Activated T-helper 17 cell treated with anti-CD3 and anti-CD28 coated beads, Interleukin-2, amount 50 U/mL, for 72 hours (primary cell): ENCODE measurements at places on chromosomes 16 and 17. TPM values are rescaled to one million over a fixed set of nuclear protein-coding genes. Genes with fewer than 3 reads are reported as not detected.

The BTBD17 gene
- total RNA-seq = not detected

The IL32 gene
- total RNA-seq = 3,666 TPM

The C17orf78 gene
- total RNA-seq = not detected

The ZG16 gene
- total RNA-seq = not detected

GRCh38 chr17:82837586-82838320 lies 2.1 kb downstream of the ZNF750 start:
- ATAC-seq = no peak

GRCh38 chr17:40841246-40841645 lies 18.8 kb upstream of the KRT10 start:
- no peak for ATAC-seq

DNA sequence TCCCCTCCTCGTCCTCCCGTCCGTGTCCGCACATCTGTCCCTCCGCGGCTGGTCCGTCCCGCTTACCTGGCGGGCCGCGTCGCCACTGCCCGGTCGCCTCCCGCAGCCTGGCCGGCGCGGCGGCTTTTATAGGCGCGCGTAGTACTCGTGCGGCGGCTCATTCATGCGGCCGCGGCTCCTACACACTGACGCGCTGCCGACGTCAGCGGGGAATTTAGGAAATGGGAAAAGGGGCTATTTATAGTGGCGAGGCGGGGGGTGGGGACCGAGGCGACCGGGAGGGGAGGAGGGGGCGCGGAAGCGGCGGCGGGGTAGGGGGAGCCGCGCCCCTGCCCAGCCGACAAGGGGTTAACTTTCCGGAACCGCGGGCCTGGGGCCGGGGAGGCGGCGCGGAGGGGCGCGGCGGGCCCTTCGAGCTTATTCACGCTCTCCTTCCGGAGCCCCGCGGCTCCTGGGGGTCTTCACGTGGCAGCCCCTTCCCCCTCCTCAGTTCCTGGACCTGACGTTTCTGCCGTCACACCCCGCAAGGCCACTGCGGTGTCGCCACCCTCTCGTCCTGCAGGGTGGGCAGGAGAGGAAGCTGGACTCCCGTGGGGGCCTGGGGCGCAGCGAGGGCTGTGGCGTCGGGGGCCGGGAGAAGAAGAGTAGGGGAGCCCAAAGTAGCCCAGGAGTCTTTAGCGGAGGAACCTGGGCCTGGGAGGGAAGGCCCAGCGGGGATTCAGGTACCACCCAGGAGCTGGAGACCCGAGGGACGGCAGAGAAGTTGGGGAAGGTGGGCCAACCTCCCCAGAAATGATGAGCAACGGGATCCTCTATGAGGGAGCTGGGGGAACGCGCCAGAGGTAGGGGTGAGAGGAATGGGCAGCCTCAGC lies 3.6 kb upstream of the HIC1 start:
- no peak for ATAC-seq

DNA sequence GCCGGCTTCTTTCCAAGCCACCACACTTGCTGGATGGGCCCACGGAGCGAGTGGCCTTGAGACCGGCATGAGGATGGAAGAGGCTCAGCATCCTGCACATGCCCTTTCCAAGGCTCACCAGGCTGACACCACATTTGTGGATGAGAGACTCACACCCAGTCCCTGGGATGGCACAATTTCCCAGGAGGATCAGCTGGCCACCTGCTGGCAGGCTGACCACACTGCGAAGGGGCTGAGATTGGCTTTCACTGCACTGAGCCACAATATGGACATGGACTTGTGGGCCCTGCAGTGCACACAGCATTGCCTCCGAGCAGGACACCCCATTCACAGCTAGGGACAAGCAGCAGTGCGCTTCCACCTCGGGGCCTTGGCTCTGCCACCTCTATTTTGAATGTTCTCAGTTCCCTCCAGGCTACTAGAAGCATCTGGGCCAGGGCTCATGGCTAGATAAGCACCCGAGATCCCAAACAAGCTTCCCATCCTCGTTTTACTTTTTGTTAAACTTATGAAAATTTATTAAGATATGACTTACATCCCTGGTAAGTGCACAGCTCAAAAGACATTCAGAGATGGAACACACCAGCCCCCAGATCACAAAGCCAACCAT lies 25.3 kb upstream of the KSR1 start:
- ATAC-seq = no peak
